SW480 (cell line): ENCODE measurements at places on chromosomes 3 and 15.

DNA sequence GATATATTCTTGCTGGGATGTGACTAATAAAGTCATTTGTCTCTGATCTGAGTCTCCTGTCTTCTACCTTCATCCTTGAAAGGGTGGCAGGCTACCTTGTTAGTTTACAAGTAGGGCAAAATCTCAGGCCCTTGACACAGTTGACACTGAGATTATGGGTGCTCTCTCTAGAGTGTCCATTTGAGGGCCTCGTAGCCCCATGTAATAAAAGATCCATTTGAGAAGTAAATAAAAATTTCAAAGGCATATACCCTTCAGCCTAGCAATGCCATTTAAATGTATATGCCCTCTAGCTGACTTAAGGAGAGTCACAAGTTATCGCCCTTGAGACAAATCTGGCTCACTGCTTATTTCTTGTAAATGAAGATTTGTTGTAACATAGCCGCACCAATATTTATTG lies 98.6 kb downstream of the TCF12 start:
- peak; percentile 1 for DNase-seq

GRCh38 chr3:194086388-194087075 lies 49.4 kb upstream of the HES1 start:
- DNase-seq = no peak

GRCh38 chr3:21163956-21164355 lies 587.1 kb downstream of the ZNF385D start:
- DNase-seq = no peak

- no peak for DNase-seq
These were observed 478.5 kb upstream of the PROK2 start for GRCh38 chr3:72263223-72263990.

- DNase-seq = no peak
These were observed 120.7 kb upstream of the STAC start for GRCh38 chr3:36259580-36259979.

DNA sequence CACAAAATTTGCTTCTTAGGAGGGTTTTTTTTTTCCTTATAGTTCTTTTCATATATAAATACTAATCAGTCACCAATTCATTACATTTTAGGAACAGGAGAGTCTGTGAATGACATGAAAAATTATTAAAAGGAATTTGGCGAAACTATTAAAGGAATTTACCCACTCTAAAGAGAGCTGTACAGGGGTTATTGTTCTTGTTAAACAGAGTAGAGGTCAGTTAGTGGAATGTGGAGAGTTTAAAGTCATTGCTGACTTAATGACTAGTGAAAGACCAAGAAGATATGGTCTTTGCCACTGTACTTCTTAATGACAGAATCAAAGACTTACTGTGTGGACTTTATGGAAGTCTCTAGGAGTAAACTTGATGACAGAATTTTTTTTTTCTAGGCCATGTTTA lies 333.6 kb upstream of the C2CD4B start:
- no peak for DNase-seq

DNA sequence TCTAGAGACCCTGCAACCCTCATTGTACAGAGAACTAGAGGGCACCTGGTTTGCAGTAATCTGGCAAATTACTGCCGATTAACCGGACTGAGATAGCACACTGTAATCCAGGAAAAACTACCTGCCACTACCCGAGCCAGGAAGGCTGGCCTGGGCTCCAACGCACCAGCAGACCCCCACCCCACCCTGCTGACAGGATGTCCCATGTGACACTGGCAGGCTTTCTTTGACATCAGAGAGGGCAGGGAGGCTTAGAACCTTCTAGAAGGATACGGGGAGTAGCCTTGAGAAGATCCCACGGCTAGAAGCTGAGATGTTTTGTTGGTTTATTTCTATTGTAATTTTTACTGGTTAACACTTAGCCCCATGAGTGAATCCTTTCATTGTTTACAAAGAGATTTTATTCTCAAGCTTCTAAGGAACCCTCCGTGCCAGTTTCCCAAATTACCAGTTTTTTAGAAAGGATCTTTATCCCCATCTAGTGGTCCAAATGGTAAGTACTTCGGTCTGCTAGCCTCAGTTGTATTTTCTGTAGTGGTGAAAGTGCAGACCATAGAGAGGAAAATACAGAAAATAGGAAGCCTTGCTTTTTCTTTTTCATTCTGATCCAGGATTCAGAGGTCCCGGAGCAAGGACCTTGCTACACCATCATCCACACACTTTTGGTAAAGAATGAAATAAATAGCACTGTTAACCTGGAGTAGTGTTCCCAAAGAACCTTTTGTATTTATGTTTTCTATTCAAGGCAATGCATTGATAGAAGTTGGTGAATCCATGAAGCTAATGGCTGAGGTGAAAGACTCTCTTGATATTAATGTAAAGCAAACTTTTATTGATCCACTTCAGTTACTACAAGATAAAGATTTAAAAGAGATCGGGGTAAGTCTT lies 81.9 kb upstream of the ADAMTSL3 start:
- peak; percentile 10 for DNase-seq

GRCh38 chr3:99762901-99763300 lies 54.8 kb upstream of the CMSS1 start:
- DNase-seq = no peak

DNA sequence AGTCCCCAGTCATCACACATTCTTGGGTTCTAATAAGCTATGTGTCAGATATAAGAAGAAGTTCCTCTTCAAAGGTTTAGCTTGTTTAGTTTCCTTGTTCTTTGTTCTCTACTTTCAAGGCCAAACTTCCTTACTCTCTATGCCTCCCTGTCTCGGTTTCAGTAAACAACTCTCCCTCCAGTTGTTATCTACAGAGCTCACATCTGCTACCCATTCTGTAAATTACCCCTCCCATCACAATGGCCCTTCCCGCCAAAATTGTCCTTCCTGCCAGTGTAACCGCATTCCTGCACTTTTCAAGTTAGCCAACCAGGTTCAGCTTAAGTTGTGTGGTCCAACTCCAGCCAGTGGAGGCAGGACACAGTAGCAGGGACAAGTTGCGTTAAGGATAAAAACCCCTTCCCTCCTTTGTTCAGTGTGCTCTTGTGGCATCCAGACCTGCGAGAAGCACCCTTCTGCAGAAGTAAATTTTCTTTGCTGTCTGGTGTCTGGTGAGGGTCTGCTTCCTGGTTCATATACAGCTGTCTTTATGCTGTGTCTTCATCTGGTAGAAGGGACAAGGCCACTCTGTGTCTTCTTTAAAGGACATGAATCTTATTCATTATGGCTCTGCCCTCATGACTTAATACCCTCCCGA lies 342.1 kb upstream of the GRM7 start:
- DNase-seq = no peak

- DNase-seq = no peak
These were observed 15.0 kb upstream of the KCNMB3 start for GRCh38 chr3:179265875-179266274.

- no peak for DNase-seq
These were observed 177.7 kb downstream of the ZNF385D start for GRCh38 chr3:21573291-21573690.

- DNase-seq = peak; percentile 33
These were observed 806 bp downstream of the KLHL25 start for GRCh38 chr15:85793641-85794597.

- no peak for DNase-seq
These were observed 1.3 kb upstream of the CBLB start for GRCh38 chr3:105869861-105870755.

DNA sequence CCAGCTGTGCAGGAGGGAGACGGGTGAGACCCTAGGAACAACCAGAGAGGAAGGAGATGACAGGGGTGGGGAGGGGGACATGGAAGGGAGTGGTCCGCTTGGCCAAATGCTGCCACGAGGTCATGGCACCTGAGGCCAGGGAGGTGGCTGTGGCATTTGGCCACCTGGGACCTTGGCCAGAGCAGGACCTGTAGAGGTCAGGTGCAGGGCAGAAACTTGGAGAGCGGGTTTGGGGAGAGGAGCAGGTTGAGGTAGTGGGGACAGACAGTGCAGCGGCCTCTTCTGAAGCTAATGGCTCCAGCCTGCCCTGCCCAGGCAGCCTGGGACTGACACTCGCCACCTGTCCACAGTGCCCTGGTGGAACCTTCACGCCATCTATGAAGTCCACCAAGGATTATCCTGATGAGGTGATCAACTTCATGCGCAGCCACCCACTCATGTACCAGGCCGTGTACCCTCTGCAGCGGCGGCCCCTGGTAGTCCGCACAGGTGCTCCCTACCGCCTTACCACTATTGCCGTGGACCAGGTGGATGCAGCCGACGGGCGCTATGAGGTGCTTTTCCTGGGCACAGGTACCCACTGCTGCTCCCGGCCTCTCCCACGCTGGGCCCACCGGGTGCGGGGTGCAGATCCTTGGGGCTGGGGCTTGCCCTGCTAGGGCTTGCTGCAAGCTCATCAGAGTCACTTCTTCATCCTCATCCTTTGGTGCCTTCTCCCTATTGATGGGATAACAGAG lies 7.0 kb upstream of the GNAT1 start:
- DNase-seq = no peak

- no peak for DNase-seq
These were observed 147.1 kb upstream of the GBE1 start for GRCh38 chr3:81908561-81908960.

- no peak for DNase-seq
These were observed 8.2 kb upstream of the TM6SF1 start for GRCh38 chr15:83099290-83099689.

GRCh38 chr3:141928631-141929270 lies 52.3 kb downstream of the ATP1B3 start:
- no peak for DNase-seq

DNA sequence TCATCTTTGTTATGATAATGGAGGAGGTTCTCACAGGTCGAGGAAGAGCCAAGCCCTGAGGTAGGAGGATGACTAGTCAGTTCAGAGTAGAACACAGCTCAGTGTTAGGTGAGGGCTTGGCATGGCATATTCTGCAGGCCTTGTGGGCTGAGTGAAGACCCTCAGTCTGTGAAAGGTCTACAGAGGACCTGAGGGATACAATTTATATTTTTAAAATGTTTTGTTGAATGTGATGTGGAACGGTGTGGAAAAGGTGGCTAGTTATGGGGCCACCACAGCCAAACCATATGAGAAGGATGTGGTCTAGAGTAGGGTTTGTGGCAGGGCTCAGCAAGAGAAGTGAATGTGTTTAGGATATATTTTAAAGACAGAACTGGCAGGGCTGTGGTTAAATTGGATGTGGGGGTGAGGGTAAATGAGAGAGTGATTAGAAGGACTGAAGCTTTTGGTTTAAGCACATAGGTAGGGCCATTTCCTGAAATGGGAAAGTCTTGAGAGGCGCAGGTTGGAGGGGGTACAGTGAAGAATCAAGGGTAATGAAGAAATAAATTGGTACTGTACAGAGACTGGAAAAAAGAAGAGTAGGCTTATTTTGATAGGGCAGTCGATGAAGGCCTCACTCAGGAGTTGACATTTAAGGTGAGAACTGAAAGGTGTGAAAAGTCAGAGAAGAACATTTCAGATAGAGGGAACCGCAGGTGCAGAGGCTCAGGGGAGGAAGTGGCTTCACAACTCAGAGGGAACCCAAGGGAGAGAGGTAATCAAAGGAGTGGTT lies 60.5 kb downstream of the SPTSSB start:
- DNase-seq = no peak

- no peak for DNase-seq
These were observed 29.8 kb downstream of the GOLGA8S start for GRCh38 chr15:23384371-23384770.

DNA sequence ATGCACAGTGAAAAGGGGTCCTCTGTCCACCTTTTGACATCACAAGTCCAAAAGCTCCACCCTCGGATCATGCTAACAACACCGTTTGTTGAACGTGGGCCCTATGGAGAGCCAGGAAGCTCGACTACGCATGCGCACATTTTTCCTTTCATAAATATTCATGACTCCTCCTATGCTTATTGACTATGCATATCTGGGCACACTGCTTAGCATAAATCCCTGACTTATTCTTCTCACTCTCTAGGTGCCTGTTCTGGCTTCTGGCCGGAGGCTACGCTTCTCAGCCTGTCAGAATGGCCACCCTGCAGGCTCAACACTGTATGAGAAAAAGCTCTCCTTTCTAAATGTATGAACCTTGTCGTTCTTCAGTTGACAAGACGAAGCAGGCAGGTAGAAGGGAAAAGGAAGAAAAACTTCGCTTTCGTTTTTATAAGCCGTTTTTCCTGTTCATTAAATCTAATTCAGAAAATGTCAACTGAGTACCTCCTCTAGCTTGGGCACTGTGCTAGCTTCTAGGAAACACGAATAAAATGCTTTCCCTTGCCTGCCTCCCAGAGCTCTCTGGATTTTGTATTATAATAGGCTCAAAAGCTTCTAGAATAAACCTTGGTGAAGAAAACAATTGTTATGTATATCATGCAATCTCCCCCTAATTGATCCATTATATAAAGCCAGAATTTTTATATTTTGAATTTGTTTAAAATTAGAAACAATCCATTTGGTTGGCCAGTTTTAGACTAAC lies 207.7 kb downstream of the ATP10A start:
- DNase-seq = no peak

- peak; percentile 61 for DNase-seq
These were observed at the start of gene CTDSPL for GRCh38 chr3:37861620-37862041. Gene CTDSPL, plus strand, starts transcription at chr3:37861880. Its CDS starts 320 bp downstream, at chr3:37862200.

DNA sequence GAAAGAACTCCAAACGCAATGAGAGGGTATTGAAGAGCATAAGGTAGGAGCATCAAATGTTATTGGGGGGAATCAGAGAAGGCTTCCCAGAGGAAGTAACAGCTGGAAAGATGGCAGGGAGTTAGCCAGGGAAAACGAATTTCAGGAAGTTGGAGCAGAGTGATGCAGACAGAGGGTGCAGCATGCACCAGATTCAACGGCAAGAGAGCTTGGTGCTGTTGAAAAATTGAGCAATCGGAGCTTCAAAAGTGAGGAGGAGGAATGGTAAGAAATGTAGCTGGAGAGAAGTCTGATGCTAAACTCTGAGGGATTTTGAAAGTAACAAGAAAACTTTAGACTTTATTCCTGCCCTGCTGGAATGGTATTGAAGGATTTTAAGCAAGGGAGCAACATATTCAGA lies 541.0 kb upstream of the LMCD1 start:
- DNase-seq = no peak

DNA sequence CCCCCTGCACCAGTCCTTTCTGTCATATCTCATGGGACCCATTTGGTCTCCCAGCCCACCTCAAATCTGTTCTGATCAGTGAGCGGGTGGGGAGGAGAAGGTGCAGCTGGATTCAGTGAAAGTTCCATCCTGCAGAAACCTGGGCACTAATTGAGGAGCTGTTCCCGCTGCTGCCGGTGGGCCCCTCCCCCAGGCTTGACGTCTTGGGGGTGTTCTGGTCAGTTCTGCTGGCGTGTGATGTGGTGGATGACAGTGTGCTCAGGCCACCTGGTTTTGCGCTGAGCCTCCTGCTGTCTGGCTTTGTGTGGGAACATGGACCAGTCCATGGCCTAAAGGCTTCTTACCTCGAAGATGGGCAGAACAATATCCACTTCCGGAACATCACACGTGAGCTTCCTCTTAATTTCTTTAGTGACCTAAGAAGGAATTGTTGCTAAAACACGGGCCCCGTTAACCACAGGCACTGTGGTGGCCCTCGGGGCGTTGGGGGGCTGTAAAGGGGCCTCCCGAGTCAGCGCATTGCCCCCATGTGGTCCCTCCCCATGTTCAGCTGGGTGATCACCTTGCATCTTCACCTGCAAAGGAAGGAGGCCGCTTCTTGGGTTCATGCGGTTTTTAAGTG lies 59.7 kb downstream of the RGMA start:
- DNase-seq = no peak

DNA sequence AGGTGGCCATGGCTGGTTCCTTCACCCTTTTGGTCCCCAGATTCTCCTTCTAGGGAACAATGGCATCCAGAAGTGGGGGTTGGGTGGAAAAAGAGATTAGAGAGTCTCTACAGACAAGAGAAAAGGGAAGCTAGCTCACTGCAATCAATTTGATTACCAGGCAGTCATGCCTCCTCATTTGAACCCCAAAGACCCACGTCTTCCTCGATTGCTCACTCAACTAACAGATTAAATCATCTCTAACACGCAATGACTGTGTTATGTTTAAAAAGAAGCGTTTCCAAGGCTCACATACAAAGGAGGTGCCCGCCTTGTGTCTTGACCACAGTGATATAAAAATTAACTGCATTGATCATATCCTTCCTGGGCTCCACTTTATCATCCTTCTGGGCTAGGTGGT lies 57.6 kb downstream of the BHLHE40 start:
- DNase-seq = no peak
